D721Med (cell line): ENCODE measurements at places on chromosomes 11 and 22.

- DNase-seq, result no peak
These were observed 34.0 kb downstream of the UQCR10 start for GRCh38 chr22:29801153-29801552.

GRCh38 chr11:2934611-2935239 lies 5.5 kb upstream of the PHLDA2 start:
- no peak for DNase-seq

GRCh38 chr22:37240240-37240940 lies 3.7 kb downstream of the RAC2 start:
- DNase-seq, result no peak

- no peak for DNase-seq
These were observed 27.2 kb upstream of the PDGFD start for GRCh38 chr11:104191124-104191523.

DNA sequence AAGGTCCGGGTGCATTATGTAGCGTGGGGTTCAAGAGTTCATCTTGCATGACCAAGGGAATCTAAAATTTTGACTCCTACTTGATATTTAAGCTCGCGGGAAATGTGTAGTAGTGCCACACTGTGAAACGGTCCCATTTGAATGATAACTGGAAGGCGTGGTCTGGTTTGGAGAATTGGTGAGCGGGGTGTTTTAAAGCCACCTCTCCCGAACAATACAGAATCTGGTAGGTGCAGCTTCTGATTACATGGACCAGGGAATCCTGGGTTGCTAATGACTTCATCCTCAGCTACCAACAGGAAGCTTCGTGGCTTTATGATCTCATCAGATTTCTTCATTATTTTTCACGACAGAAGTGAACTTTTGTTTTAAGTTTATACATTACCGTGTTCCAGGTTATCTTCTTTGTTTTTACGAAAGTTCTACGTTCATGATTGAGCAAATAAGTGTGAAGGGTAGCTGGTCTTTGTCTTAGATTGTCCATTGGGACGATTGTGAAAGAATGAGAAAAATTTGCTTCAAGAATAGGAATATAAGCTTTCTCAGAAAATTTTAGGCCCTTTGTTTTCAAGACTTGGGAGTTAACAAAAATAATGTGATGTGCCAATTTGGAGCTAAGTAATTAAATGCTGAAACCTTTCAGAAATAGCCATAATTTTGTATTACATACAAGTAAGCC lies 1.7 kb downstream of the QSER1 start:
- no peak for DNase-seq

- no peak for DNase-seq
These were observed 24.2 kb upstream of the TMEM123 start for GRCh38 chr11:102476812-102477211.

DNA sequence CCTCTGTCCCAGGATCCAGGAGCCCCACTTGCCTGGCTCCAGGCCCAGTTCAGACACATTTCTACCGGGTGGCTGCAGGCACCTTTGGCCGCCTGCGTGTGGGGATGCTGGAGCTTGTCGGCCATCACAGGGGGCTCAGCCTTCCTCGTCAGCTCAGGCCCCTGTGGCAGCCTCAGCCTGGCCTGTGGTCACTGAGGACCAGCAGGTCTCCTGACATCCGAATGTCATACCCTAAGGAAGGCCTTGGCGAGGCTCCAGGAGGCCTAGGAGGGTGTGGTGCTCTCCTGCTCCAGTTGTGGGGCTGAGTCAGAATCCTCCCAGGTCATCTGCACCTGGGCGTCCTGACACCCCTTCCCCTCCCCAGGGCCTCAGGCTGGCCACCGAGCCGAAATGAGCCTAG lies 14.9 kb upstream of the SOX10 start:
- DNase-seq, result no peak

GRCh38 chr11:20452585-20452984 lies 65.1 kb downstream of the PRMT3 start:
- DNase-seq, result no peak

GRCh38 chr11:110251836-110252235 lies 44.6 kb downstream of the RDX start:
- no peak for DNase-seq

GRCh38 chr11:57425565-57426438 lies 1.1 kb downstream of the SLC43A3 start:
- DNase-seq, result no peak

DNA sequence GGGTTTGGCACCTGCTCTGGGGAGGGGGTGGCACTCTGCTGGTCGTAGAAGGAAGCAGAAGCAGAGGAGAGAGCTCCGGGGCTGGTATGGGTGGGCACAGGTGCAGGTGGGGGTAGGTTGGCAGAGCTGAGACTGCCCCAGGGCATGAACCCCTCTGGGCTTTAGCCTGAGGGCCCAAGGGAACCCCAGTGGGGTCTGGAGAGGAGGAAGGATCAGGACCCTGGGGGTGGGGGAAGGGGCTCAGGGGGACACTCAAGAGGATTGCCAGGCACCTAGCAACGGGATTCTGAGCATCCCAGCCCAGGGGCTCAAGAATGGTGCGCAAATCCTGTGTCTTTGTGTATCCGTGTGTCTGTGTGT lies 6.3 kb downstream of the ALDH3B2 start:
- DNase-seq, result no peak

GRCh38 chr11:71537537-71537936 lies 288 bp upstream of the KRTAP5-8 start:
- no peak for DNase-seq

DNA sequence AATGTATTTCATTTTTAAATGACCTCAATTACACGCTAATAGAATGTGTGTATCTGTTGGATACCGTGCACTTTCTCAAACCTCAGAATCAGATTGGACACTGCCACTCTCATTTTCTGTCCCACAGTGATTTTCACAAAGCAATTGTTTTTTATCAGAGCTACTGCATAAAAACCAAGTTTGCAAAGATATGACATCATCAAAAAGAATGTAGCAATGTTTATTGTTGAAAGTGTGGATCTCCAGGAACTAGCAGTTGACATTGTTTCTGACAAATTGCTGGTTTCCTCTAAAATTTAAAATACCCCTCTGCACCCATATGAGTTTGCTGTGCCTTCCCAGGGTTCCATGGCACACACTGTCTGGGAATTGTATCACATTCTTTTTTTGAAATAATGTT lies 362.7 kb upstream of the DDI1 start:
- no peak for DNase-seq

GRCh38 chr22:17748555-17749353 lies 25.5 kb downstream of the BID start:
- no peak for DNase-seq

DNA sequence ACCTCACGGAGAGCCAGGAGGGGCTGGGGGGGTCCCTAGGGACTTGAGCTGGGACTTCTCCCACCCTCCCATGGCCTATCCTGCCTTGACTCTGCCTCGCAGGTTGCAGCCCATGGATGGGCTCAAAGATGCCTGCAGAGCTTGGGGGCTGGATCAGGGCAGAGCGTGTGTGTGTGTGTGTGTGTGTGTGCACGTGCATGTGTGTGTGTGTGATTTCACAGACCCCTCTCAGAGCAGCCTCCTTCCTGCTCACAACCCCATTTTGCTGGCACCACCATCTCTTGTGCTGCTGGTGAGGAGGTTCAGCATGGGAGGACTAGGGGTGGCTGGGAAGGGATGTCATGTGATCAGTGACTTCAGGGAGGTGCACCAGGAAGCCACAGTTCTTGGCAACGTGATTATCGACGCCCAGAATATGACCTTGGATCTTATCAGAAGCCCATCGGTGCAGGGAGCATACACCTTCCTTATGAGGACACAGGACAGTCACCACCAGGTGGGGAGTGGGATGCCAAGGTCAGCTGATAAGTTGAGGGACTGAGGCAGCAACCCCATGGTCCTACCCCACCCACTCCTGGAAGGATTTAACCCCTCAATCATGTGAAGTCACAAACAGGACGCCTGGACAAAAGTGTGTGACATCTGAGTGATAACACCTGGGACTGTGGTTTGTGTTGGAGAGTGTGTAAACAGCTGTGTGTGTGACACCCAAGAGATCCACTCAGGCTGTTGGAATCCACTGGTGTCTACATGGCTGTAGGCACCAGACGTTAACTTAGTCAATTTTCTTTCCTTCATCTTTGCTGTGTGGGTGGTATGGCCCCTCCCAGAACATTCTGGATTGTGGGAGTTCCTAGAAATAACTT lies 1.8 kb upstream of the NAALADL1 start:
- DNase-seq, result no peak

GRCh38 chr22:32665676-32666075 lies 135.8 kb upstream of the TIMP3 start:
- no peak for DNase-seq

DNA sequence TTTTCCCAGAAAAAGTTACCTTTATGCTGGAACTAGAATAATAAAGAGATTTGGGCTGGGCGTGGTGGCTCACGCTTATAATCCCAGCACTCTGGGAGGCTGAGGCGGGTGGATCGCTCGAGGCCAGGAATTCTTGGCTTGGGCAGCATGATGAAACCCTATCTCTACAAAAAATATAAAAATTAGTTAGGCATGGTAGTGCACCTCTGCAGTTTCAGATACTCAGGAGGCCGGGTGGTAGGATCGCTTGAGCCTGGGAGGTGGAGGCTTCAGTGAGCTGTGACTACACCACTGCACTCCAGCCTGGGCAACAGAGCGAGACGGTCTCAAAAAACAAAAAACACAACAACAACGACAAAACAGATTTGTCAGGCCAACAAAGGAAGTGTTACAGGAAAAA lies 119.3 kb upstream of the OR9Q1 start:
- no peak for DNase-seq

- DNase-seq, result no peak
These were observed 493.6 kb upstream of the FAT3 start for GRCh38 chr11:91731051-91731450.

DNA sequence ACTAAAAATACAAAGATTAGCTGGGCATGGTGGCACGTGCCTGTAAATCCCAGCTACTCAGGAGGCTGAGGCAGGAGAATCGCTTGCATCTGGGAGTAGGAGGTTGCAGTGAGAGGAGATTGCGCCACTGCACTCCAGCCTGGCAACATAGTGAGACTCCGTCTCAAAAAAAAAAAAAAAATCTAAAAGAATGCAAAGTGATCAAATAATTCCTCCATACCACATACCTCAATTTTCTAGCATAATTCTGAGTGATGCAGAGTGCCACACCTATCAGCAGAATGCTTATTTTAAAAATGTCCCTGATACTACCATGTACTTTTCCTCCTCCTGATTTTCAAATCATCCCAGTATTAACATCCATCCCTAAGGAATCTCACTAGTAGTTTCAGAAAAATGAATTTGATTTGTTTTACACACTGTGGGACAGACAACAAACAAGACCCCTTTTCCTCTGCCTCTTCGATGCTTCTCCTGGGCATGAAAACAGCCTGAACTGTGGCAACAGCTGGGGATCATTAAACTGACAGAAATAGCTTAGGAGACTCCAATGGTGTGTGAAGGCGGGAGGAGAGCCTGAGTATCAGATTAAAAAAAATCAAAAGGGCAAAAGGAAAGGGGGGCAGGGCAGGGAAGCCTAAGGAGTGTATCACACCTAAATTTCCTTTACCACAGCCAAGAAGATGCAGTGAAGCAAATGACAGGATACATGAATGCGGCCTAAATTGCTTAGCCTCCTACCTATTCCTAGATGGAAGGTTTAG lies 114.7 kb downstream of the SGSM3 start:
- DNase-seq, result no peak

- DNase-seq, result no peak
These were observed 544.4 kb downstream of the OPCML start for GRCh38 chr11:132987936-132988335.

DNA sequence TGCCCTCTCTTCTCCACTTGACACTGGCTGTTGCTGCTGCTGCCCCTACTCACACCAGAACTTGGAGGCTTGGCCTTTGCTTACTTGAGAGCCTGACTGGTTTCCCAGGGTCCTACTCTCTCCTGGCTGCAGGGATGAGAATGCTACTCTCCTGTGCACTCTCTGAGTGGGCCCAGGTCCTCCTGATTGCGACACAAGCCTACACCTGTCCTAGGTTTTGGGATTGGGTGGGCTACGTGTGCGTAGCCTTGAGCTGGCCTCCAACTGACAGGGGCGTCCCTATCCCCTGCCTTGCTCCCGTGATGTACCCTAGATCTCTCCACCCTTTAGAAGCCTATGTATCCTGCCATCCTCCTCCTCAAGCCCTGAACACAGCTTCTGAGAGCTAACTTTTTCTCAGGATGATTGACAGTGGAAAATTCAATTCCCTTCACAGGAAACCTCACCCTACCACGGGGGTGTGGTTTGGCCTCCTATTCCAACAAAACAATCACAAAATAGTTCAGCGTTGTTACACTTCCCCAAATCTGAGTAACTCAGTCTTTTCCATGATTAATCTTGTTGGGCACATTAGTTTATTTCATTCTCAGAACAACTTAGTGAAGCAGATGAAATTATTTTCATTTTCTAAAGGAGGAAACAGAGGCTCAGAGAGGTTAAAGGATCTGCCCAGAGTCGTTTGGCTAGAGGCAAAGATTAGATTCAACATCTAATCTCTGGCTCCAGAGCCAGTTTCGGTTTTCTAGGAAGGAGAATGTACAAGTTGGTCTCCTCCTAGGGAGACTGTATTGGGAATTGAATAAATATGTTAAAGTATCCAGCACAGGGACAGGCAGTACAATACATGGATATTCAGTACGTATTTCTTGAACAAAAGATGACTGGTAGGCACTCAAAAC lies 17.6 kb upstream of the AMOTL1 start:
- no peak for DNase-seq

GRCh38 chr11:76391021-76391420 lies 9.9 kb downstream of the GVQW3 start:
- DNase-seq, result no peak

- DNase-seq, result no peak
These were observed 14.7 kb upstream of the TTLL12 start for GRCh38 chr22:43201486-43202219.

DNA sequence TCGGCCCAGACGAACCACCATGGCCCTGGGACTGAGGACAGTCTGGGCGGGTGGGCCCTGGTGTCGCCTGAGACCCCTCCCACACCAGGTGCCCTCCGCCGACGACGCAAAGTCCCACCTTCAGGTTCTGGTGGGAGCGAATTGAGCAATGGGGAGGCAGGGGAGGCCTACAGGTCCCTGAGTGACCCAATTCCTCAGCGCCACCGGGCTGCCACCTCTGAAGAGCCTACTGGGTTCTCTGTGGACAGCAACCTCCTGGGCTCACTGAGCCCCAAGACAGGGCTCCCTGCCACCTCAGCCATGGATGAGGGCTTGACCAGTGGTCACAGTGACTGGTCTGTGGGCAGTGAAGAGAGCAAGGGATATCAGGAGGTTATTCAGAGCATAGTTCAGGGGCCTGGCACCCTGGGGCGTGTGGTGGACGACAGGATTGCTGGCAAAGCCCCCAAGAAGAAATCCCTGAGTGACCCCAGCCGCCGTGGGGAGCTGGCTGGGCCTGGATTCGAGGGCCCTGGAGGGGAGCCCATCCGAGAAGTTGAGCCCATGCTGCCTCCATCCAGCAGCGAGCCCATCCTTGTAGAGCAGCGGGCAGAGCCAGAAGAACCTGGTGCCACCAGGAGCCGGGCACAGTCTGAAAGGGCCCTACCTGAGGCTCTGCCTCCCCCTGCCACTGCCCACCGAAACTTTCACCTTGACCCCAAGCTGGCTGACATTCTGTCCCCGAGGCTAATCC lies 2.8 kb downstream of the ARHGEF17 start:
- no peak for DNase-seq

DNA sequence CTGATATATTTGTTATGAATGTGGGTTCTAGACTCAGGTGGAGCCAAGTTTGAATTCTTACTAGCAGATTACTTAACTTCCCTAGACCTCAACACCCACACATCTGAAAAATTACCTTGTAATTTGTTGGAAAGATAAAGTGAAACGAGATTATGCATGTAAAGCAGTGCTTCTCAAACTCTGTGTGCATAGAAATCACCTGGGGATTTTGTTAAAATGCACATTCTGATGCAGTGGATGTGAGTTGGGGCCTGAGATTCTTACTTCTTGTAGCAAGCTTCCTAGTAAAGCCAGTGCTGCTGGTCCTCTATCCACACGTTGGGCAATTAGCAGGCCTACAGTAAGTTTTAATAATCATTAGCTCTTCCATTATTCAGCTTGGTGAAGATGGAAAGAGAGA lies 15.1 kb upstream of the CEP295 start:
- no peak for DNase-seq
